ENCODE measurements at places on chromosomes 2 and 18. TPM values are rescaled to one million over a fixed set of nuclear protein-coding genes. Genes with fewer than 3 reads are reported as not detected.

Gene SCYGR4
- not detected for total RNA-seq

Gene B3GNT7
- total RNA-seq: under 0.01 TPM

Gene DIPK1C
- not detected for total RNA-seq

Gene NFATC1
- 2.3 TPM for total RNA-seq

Gene CTAGE1
- total RNA-seq: 0.28 TPM

All from regular cardiac myocyte (primary cell).